ENCODE measurements at places on chromosomes 7 and 10.

GRCh38 chr7:2575733-2576340 is 17.1 kb downstream of the IQCE start:
- DNase-seq, result no peak

DNA sequence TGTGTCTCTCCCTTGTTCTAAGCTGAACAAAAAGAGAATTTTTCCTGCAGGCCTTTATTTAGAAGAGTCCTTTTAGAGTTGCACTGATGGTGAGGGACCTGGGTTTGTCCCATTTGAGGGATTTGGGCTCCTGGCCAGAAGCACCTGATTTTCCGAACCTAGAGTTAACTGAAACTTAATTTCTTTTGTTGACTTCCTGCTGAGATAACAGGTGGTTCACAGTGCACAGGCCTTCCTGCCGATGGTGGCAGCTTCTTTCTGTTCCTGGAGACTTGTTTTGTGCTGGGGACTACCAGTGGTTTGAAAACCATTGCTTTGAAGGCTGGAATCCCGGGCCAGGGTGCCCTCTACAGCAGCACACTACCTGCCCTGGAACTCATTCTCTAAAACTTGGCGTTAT is 99.2 kb downstream of the SUGCT start:
- DNase-seq, result no peak

DNA sequence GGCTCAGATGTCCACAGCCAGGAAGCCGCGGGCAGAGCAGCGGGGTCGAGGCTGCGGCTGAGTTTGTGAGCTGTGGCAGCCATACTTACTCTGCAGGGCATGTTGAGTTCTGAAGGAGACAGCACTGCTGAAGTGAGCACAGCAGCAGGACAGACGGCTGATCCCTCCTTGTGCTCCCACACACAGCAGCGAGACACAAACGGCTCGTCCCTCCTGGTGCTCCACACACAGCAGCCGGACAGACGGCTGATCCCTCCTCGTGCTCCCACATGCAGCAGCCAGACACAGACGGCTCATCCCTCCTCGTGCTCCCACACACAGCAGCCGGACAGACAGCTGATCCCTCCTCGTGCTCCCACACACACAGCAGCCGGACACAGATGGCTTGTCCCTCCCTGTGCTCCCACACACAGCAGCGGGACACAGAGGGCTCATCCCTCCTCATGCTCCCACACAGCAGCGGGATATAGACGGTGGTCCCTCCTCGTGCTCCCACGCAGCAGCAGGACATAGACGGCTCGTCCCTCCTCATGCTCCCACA is 305.1 kb downstream of the PTPRN2 start:
- no peak for DNase-seq

DNA sequence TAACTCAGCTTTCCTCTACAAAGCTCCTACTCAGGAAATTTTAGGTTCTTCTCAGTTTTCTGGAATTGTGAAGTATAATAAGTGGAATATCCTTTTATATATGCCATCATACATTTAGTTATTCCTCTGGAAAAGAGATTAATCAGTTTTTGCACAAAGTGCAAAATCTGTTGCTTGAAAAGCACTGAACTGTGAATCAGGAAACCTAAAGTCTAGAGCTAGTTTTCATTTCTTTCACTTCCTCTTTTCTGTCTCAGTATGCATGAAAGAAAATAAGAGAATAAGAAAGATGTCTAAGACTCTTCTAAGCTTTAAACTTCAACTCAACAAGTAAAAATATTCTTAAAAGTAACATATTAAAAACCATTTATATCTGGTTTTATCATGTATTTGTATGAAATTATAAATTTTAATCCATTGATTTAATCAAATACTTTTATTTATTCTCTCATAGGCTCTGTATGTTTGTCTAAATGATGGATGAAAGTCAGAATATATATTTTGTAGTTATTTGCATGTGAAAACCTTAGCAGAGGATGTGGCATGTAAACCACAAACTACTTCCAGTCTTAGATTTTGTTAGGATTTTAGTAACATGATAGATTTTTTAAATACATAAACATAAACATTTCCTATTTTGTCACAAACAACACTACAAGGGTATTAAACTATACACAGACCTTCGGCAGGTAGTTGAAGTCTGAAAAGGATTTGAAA is 1073.0 kb downstream of the XPNPEP1 start:
- DNase-seq, result no peak

DNA sequence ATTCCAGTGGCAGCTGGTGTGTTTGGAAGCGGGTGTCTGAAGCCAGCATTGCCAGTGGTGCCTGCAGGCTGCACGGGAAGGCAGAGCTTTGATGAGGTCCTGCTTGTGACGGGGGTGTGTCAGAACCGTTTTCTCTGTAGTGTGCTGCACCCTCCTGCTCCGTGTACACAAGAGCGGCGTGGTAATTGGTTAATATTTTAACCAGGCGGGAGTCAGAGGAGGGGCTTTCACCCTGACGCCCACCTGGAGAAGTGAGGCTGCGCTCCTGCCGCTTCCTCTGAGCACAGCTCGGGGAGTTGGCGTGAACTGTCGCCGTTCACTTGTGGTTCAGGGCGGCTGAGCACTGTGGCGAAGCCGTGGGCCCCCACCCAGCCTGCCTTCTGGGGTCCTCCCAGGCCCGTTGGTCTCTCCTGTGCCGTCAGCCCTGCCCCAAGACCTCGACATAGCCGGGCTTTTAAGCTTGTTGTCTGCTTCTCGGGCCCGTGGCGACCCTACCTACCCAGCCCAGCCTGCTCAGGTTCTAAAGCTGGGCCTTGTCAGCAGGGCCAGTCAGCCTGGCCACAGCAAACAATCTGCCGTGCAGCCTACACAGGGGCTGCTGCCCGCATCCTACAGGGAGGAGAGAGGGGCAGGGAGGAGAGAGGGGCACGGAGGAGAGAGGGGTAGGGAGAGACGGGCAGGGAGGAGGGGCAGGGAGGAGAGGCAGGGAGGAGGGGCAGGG is 11.6 kb downstream of the NKX6-2 start:
- no peak for DNase-seq

DNA sequence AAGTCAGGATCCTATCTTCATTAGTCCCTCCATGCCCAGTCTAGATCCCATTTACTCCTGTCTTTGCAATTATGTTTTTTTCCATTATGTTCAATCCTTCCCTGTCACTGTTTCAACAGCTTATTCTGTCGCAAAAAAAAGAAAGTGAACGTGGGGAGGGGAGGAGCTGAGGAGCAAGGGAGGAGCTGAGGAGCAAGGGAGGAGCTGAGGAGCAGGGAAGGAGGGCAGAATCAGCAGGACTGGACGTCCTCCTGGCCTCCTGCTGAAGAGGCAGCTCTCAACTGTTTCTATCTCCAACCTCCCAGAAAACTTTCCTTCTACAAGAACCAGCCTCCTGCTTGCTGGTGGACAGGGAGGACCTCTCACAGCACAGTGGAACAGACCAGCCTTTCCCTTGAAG is 26.0 kb downstream of the LARP4B start:
- DNase-seq, result no peak

GRCh38 chr10:14247377-14248116 is 83.2 kb downstream of the FRMD4A start:
- DNase-seq, result peak; percentile 51

- DNase-seq, result no peak
Measured at GRCh38 chr10:122495406-122496340, 34.3 kb downstream of the HTRA1 start.

- DNase-seq, result no peak
Measured at GRCh38 chr7:40965774-40966173, 737.1 kb downstream of the INHBA start.

GRCh38 chr7:44703921-44704320 is 44.7 kb upstream of the ZMIZ2 start:
- no peak for DNase-seq

GRCh38 chr7:30797176-30798040 is 26.2 kb downstream of the MINDY4 start:
- DNase-seq, result no peak

DNA sequence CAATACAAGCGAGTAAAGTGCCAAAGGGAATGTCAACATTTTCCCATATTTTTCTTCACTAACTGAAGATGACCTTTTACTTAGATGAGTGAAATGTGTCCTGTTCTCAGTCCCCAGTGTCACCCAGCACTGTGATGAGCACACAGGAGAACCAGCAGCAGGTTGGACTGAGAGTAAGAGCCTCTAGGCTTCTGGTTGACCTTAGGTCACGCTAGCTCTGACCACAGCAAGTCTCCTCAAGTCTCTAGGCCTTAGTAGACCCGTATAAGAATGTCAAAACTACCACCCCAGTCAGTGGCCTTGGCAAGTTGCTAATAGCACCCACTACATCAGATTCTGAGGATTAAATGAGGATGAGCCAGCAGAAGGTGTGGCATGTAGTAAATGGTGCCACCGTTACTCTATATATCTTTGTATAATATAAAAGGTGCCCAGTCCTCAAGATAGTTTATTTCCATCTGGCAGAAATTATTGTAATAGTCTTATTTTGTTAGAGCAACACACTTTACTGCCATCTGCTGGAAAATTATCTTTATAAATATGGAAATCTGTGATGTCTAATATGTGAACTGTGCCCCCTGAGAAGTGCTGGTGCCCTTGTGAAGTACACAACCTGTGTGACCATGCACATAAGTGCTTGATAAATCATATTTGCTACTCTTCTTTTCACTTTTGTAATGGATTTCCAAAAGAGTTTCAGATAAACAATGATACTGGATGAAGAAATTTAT is 75.7 kb downstream of the SPAG6 start:
- DNase-seq, result no peak

GRCh38 chr10:92848441-92849233 is at the start of gene EXOC6:
TSS of gene EXOC6 (plus strand) at chr10:92848520. CDS start at chr10:92848534, 14 bp downstream.
- peak; percentile 87 for DNase-seq

Data from right hindlimb (tissue), 1 donor.